ENCODE measurements at places on chromosomes 13 and 19.

- peak; percentile 60 for DNase-seq
Measured at GRCh38 chr19:13024126-13024950, 29.1 kb downstream of the NFIX start.

DNA sequence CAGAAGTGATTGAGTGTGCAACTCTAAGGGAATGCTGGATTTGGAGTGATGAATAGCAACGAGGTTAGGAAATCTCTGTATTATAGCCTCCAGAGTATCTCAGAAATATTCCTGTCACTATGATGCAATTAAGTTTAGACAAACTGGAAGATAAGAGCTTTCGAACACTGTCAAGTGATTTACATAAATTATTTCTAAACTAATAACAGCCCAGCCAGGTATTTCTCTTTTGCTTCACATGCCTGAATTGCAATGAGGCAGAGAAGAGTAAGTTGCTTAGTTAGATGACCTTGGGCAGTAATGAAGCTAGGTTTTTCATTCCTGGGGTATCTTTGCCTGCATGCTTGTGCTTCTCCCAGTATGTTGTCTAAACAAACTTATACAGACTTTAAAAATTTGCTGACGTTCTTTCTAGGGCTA, 134.5 kb downstream of the LMO7 start:
- no peak for DNase-seq

GRCh38 chr19:53989600-53990533, 1.6 kb upstream of the CACNG6 start:
- DNase-seq = no peak

DNA sequence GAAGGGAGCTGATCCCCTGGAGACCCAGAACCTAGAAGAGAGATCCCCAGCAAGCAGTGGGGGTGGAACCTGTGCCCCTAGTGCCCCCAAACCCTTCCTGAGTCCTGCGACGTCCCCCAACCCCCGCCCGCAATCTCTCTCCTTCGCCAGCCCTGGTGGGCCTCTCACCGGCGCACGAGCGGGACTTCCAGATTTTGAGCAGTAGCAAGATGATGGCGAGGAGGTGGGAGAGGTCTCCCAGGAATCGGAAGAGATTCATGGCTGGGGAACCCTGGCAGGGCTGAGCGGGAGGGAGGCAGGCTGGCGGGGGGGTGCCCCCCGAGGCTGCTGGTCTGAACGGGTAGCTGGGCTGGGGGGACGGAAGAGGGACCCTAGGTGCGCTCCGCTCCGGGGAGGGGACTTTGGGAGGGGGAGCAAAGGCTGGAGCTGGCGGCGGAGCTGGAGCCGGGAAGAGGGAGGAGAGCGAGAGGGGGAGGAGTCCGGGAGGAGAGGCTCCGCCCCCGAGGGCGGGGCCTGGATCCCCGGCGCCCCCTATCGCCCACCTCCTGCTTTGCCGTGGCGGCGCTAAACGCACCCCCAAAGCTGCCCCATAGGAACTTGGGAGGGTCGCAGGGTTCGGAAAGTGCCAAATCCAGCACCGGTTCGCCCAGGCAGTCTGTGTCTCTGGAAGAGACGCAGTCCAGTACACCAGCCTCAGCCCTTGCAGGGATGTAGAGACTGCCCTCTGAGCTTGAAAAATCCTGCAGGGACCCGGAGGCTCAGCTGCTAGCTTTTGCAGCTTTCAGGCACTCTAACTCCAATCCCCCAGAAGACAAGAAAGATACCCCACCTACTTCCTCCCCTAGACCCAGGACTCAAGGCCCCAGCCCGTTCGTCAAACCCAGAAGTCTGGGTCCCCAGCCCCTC, at the start of gene KDELR1:
Gene KDELR1 (minus strand): TSS at position 452 of the 906 bp plus-strand sequence. CDS start 193 bp downstream, at position 259.
- peak; percentile 83 for DNase-seq

DNA sequence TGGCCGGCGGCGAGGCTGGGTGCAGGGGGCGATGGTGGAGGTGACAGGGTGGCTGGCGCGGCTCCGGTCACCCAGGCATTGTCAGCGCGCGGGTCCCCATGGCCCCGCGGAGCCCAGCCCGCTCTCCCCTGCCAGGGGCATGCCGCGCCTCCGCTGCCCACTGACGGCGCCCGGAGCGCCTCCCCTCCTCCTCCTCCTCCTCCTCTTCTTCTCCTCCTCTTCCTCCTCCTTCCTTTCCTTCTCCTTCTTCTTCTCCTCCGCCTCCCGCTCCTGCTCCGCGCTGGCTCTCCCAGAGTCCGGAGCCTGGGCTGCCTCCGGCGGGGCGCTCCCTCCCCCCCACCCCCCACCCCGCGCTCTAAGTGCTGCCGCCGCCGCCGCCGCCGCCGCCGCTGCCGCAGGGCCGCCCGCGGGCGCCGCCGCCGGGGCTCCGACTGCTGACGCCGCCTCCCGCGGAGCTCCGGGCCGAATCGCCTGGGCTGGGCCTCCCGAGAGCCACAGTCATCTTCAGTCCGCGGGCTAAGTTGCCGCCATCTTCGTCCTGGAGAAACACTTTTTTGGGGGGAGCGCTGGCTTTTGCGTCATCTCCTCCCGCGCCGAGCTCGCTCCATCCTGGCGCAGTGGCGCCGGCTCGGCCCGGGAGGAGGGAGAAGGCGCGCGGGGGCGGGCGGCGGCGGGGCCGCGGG, 348.3 kb downstream of the LIG4 start:
- DNase-seq = no peak

GRCh38 chr19:12834976-12835757, 788 bp upstream of the RTBDN start:
- no peak for DNase-seq

DNA sequence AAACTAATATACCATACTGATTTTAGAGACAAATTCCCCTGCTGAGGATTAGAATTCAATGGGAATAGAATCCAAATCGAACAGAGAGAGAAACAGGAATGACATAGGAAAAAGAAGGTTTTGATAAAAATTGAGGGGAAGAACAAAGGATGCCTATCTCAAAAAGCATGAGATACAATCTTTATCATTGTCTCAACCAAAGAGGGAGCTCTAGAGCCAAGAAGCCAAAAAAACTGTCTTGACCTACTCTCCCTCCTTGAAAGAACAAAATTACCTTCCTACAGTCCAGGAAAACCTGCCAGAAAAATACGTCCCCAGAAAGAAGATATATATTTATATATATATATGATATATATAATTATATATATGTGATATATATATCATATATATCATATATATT, 39.2 kb upstream of the MIR17HG start:
- no peak for DNase-seq

DNA sequence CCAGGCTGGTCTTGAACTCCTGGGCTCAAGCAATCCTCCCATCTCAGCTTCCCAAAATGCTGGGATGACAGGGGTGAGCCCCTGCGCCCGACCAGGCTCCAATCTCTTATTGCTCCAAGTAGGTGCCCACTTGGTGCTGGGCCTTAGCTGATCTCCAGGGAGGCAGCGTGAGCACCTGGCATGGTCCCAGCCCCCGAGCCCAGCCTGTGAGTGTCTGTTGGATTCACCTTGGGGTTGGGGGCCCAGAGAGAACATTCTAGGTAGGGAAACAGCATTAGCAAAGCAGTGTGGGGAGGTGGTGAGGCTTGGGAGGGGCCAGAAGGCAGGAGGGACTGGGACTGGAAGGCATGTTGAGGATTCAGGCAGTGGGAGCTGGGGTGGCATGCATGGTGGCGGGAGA, 45.5 kb downstream of the DNM2 start:
- no peak for DNase-seq

- DNase-seq = peak; percentile 98
Measured at GRCh38 chr19:18636183-18636968, 452 bp upstream of the KLHL26 start.

GRCh38 chr13:65724226-65724625, 1505.9 kb downstream of the PCDH9 start:
- DNase-seq = no peak

- DNase-seq = no peak
Measured at GRCh38 chr13:77351315-77351714, 24.4 kb upstream of the MYCBP2 start.

Data from left lobe of liver (tissue), 2 donors.